ENCODE measurements at places on chromosomes 11 and 22.

DNA sequence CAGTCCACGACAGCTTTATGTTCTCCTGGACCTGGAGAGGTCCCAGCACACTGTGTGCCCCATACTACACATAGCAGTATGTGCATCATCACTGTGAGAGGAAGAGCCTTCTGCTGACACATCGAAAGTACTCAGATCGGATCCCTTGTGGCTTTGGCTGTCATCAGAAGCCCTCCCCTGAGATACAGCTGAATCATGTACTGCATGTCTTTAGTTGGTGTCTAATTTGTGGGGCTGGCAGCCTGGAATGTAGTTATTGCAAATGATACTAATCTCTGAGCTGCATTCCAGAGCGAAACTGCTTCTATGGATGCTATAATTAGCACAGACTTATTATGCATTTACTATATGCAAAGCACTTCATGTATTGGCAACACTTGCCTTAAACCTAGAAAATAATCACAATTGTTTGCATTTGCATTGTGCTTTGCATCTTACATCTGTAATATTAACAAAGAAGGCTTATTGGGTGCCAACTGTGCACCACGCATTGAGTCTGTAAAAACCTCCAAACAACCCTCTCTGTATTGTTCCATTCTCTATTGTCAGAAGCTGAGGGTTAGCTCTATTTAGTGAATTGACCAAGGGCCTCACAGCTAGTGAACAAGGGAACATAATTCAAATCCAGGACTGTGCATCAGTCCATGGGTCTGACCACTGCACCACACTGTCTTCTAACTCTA is 89.2 kb upstream of the CRTAM start:
- DNase-seq = peak; percentile 33

DNA sequence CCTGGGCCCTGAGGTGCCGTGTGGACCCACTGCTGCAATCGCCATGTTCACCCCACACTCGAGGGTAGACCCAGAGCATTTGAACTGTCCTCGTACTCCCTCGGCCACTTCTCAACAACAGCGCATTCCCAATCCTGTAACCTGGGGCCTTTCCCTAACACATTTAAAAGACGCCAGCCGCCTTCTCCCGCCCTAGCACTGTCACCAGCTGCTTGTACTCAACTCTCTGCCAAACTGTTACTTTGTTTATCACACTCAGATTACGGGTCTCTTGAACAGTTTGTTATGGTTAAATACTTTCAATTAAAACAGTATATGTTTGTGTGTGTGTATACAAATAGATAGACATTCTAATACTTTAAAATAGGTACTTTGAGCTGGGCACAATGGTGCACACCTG is 20.7 kb downstream of the CDKN1C start:
- no peak for DNase-seq

- no peak for DNase-seq
Measured at GRCh38 chr11:5527716-5528115, 11.2 kb upstream of the UBQLNL start.

- no peak for DNase-seq
Measured at GRCh38 chr11:67278939-67279588, 10.0 kb upstream of the ANKRD13D start.

Data from activated T-cell treated with anti-CD3 and anti-CD28 coated beads, Interleukin-2, amount 50 U/mL, for 1 hour (primary cell).